CD8-positive, alpha-beta T cell (primary cell): ENCODE measurements at places on chromosomes 6 and 20.

GRCh38 chr20:41462372-41463161, 95.9 kb upstream of the EMILIN3 start:
- no peak for DNase-seq

DNA sequence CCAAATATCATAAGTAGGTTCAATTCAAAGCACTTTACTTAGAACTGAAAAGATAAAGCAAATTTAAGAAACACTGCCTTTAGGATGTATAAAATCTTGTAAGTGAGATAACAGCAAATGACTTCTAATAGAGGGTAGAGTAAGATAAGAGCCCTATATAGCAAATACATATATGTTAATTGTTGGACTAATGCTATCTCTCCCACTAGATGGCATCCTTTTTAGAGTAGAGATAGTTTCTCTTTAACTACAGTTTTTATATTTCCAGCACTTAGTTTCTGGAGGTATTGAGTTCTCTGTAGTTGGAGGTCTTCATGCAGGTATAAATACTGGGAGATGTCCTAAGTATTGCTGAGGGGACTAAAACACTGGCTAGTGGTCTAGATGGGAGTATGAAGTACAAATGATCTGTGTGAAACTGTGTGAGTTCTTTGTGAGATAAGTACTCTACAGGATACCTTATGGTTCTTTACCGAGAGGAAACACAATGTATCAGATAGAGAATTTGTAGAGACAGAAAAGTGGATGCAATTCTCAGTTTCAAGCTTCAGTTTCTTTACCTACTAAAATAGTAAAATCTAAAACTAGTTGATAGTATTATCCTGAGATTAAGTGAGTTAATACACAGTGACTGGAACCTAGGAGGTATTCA, 399.3 kb downstream of the KHDRBS2 start:
- no peak for DNase-seq

GRCh38 chr6:49662892-49663261, 26.2 kb upstream of the RHAG start:
- DNase-seq: no peak

GRCh38 chr6:94645191-94645590, 932.1 kb upstream of the MANEA start:
- no peak for DNase-seq

GRCh38 chr6:112883095-112883494, 536.0 kb downstream of the RFPL4B start:
- no peak for DNase-seq

DNA sequence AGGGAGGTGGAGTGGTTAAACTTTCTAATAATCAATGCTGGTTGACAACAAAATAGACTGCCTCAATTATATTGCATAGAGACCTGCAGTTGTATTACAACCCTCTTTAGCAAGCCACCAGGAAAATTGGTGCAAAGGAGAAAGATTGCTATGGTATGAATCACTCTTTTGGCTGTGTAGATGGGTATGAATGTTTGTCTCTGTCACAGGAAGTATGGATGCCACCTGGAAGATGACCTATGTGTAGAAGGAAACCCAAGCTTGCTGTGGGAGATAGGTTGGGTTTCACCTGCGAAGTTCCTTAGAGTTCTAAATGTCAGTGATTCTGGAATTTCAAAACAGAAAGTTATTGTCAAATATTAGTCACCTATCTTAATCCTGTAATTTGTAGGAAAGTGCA, 134.6 kb downstream of the SOBP start:
- DNase-seq: no peak
